ENCODE measurements at places on chromosomes 16 and 17. TPM values are rescaled to one million over a fixed set of nuclear protein-coding genes. Genes with fewer than 3 reads are reported as not detected.
A peak's percentile ranks its signal among the peaks of the same experiment; 100 is the strongest.

DNA sequence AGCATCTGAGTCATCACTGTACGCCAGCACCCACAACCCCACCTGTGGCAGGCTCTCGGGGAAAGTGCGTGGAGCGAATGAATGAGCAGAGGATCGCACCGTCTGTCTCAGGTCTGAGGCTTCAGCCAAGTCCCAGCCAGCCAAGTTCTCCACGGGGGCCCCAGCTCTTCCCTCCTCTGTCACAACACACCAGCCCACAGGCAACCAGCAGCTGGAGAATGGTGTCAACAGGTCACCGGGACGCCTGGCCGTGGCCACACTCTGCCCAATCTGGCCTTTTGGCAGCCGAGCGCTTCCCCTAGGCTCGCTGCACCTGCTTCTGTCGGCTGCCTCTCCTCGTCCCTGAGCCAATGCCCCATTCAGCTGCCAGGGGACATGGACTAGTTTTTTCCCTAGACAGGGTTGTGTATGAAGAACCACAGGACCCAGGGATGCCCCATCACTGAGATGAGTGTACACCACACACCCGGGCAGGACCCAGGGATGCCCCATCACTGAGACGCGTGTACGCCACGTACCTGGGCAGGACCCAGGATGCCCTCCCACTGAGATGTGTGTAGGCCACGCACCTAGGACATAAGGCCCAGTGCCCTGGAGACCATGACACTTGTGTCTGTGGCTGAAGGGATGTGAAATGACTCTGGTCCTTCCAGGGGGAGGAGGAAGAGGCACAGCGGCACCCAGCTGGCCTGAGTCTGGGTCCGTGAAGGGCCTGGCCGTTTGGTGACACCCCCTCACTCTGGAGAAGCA lies 52.8 kb downstream of the ABR start:
- H3K36me3 ChIP-seq: no peaks in the 10 kb centered on the region
- no peak overlapping the region for H3K4me3 ChIP-seq
- H3K4me1 ChIP-seq: peaks cover 14% of the 10 kb centered on the region

Gene CCL15
- total RNA-seq: not detected

Gene SSTR5
- not detected for total RNA-seq

Gene RDM1
- 5.7 TPM for total RNA-seq

DNA sequence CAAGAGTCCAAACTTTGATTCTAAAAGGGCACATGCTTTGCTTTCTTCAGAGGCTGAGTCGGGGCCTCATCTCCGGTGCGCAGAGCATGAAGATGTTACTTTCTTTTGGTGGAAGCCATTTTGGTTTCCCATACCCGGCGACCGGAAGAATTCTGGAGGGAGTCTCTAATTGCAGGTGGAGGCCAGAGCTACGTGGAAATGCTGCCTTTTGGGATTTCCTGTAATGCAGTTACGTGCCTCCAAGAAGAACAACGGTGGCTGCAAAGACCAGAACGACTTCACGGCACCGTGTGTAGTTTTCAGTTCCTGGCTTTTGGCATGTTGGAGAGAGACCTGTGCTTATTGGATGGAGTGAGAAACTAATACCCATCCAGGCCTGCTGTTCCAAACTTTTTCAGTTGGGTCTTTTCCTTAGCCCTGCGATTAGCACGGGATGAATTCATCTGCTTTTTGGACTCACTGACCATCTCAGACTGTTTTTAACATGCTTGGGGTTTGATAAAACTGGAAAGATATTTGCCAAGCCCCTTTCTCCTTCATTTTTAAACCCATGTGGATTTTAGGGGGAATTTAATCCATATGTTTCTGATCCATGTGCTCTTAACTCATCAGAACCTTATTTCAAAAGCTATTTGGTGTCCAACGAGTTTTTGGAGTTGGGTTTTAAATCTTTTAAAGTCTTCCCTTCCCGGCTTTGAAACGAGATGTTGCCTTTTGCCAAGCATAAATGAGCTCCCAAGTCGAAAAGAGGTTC lies 19.0 kb downstream of the FOXL1 start:
- no peak overlapping the region for H3K4me3 ChIP-seq
- H3K36me3 ChIP-seq: no peaks in the 10 kb centered on the region
- H3K27me3 ChIP-seq: peaks cover 15% of the 10 kb centered on the region

GRCh38 chr16:4801051-4801961 lies 1.1 kb downstream of the ROGDI start:
- no peaks in the 10 kb centered on the region for H3K27me3 ChIP-seq
- peak overlapping the region; percentile 89 for H3K4me3 ChIP-seq
- peaks cover 36% of the 10 kb centered on the region for H3K36me3 ChIP-seq
- peaks cover 72% of the 10 kb centered on the region for H3K4me1 ChIP-seq

DNA sequence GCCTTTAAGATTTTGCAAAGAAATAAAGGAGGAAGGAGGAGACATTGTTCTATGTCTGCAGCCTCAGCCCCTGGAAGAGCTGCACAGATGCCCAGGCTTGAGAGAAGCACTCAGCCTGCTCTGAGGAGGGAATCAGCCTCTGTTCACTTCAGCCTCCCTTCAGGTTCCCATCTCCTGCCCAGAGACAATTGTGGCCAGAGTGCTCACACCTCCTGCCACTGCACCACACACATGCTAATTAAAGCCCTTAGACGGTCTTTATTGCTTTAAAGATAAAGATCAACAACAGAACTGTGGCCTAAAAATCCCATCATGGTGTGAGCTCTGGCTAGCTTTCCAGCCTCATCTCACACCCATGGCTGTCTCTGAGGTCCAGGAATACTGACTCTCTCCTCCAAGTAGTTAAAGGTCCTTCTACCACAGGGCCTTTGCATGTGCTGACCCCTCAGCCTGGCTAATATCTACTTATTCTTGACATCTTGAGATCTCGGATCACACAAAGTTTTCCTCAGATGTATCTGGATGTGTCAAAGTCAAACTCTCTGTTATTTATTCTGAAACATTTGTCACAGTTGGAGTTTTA lies 33.8 kb downstream of the CHD9NB start:
- no peak overlapping the region for H3K27ac ChIP-seq
- DNase-seq: no peak

Gene MPHOSPH6
- 37.0 TPM for total RNA-seq

Gene SLFN12
- not detected for total RNA-seq

- no peaks in the 10 kb centered on the region for H3K4me1 ChIP-seq
- H3K4me3 ChIP-seq: no peak overlapping the region
- peaks cover 46% of the 10 kb centered on the region for H3K36me3 ChIP-seq
Observed at GRCh38 chr17:35849469-35850348, 19.0 kb downstream of the HEATR9 start.

All from K562 (cell line).